Stimulated activated CD8-positive, alpha-beta memory T cell treated with anti-CD3 and anti-CD28 coated beads, Interleukin-7, amount 100 ng/mL, for 1 hour (primary cell): ENCODE measurements at places on chromosomes 13 and 19.

DNA sequence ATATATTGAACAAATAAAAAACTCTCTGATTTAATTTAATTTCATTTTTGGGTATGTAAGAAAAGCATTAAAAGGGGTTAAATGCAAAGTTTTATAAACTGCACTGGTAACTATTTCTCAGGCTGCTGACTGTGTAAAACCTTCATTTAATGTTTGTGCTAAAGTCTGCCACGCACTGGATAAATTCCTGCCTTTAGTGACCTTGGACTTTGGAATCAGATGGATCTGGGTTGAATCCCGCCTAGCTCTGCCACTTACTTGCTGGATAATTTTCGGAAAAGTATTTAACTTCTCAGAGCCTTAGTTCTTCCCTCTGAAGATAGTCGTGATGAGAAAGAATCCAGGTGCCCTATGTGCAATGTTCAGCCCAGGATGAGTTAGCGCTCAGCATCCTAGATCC lies 58.6 kb downstream of the RASL11A start:
- no peak for DNase-seq

GRCh38 chr13:33547035-33547434 lies 261.5 kb upstream of the STARD13 start:
- DNase-seq: no peak

GRCh38 chr13:82698941-82699340 lies 1183.3 kb downstream of the SLITRK1 start:
- DNase-seq: no peak

DNA sequence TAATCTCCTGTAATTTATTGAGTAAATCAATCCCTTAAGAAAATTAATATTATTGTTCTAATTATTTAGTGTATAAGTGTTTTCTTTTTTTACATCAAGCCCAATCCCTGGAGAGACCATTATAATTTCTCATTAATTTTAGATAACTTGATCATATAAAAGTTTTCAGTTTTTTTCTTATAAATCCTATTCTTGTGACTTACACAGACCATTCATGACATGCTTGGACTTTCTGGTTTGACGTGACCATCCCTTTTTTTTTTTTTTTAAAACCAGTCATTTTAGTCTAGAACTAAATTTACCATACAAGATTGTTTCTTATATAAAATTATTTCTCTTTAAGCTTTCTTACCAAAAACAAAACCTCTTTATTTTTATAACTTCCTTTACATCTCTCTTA lies 5.4 kb upstream of the MTRF1 start:
- no peak for DNase-seq

GRCh38 chr13:31919971-31920726 lies 111.4 kb upstream of the FRY start:
- DNase-seq: no peak

DNA sequence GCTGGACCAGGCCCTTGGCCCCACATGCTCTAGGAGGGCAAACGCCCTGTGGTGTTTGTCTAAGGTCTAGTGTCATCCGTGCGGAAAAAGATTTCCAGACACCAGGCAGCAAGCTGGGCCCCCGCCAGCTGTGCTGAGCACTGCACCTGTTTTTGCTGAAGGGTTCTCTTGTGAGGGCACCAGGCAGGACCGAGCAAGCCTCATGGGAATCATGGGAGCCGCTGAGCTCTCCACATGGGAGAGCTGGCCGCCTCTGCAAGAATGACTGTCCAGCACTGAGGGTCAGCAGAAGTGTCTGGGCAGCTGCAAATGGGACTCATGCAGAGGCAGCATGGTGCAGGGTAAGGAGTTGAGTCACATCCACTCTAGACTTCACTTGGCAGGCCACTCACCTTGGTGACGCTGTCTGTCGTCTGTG lies 12.0 kb downstream of the B3GNT8 start:
- no peak for DNase-seq

GRCh38 chr19:628168-628567 lies 5.2 kb downstream of the POLRMT start:
- DNase-seq: no peak

DNA sequence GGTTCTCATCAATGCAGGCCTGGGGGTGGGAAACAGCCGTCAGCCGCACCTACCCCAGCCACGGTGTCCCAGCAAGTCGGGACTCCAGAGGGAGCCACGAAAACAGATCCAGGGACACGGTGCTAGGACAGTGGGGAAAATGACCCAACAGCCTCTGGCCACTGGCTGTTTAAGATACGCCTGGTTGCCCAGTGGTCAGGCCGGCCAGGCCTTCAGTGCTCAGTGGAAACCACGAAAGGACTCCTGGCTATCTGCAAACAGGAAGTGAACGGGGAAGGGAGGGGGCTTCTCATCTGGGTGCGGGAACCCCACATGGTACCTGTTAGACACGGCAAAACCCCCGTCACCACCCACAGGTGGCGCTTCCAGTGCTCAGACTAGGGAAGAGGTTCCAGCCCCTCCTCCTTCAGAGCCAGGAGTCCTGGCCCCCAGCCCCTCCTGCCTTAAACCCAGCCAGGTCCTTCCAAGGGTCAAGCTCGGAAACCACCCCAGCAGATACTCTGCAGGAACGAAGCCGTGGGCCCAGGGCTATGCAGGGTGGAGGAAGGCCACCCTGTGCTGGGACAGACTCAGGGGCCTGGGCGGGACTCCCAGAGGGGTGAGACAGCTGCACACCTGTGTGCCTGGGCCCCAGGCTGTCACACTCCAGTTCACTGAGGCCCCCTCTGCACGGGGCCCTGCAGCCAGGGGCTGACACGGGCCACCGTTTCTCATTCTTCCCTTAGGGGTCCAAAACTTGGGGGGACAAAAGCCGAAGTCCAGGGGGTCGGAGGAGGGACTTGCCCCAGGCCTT lies 4.5 kb downstream of the PPP1R12C start:
- no peak for DNase-seq

- no peak for DNase-seq
These were observed 6.4 kb upstream of the BST2 start for GRCh38 chr19:17411801-17412200.
